ENCODE measurements at places on chromosomes 3 and 15.

DNA sequence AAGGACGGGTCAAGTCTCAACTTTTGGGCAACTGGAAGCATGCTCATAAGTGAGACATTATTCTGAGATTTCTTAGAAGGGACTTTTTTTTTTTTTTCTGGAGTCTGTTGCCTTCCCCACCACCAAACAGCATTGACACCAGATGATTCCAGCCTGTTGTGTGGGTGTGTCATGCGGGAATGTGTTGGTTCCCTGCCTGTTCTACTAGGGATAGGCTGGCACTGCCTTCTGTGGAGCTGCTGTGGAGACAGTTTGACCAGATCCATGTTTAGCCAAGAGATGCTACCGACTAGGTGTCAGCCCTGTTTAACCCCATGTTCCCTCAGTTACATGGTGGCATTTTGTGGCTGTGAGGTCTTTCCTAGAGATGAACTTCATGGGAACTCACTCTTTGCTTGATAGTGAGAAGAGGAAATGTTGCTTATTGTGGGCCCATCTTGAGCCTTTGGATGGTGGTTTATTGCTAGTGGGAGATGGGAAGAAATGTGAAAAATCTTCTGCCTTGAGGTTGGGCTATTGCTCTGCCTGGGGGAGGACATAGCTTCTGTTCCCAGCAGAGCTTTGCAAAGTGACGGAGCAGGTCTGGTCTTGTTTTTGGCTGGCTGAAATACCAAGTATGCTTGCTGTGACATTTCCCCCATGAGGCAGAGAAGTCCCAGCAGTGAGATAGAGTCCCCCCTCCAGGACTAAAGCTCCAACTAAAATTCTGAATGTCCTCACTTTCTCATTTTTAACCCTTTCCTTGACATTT, 31.3 kb downstream of the TRAK1 start:
- no peak for DNase-seq

- DNase-seq = no peak
Observed at GRCh38 chr15:99455789-99456160, 110.0 kb upstream of the MEF2A start.

- DNase-seq = no peak
Observed at GRCh38 chr15:60917461-60918145, 311.5 kb downstream of the RORA start.

DNA sequence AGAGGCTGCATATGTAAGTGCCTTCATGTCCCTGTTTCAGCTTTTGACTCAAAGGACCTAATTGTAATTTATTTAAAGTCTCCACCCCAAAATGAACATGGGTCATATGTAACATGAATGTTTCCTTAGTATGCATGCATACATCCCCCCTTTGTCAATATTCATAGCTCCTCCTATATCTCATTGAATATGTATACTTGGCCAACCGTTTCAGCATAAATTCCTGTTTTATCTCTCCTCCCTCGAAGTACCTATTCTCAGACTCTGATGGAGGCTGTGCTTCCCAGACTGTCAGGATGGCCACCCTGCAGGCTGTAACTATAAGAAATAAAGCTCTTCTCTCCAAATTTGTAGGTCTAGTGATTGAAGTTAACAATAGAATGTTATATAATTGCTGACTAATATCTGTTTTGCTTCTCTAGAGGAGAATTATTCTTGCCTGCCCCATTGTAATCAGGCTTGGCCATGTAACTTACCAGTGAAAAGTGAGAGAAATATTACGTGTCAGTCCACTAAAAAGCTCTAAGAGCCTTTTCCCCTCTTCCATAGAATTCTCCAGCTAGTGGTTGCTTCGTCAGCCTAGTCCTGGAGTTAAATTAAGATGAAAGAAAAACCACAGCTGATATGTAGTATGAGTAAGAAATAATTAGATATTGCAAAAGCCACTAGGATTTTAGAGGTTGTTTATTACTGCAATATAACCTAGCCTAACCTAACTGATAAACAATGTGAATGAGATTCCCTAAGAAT, 245.1 kb downstream of the ZNF385D start:
- DNase-seq = no peak

- peak; percentile 16 for DNase-seq
Observed at GRCh38 chr3:30199096-30199759, 407.2 kb upstream of the TGFBR2 start.

- no peak for DNase-seq
Observed at GRCh38 chr15:39595338-39596221, 14.7 kb downstream of the THBS1 start.

DNA sequence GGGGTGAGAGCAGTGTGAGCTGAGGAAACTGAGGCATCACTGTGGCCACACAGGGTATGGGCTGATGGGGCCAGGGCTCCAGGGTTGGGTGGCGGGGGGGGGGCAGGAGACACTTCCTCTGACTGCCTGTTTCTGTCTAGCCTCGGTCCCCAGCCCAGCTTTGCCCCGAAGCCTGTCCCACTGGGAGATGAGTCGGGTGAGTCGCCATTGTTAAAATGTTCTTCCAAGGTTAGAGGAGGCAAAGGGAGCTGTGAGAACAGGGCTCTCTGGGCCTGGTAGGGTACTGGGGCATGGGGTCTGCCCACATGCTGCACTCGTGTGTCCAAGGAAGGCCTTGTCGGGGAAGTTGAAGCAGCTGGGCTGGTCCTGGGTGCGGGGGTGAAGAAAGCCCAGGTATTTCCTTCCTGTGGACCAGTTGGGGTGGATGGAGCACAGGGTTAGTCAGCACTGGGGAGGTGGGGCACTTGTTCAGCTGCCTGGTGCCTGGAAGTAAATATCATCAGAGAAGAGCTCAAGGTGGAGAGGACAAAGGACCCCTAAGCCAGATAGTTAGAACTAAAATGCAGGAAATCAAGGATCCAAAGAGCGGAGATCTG, 8.3 kb upstream of the JMJD7 start:
- DNase-seq = no peak

GRCh38 chr3:104168386-104168785, 1198.3 kb upstream of the ALCAM start:
- DNase-seq = no peak

DNA sequence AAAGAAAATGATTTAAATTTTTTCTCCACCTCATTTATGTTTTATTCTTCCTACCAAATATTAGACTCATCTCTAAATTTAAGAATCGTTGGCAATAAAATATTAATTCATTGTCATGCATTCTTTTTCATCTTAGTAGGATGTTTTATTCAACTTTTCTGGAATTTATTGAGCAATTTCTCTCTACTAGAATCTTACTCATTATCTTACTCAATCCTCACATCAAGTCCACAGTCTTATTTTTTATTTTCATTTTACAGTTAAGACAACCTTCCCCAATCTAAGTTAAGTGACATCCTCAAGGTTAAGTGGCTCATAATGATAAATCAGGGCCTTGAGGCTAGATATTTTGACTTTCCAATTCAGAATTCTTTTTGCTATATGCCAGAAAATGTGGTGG, 15.9 kb upstream of the ALDH1A2 start:
- DNase-seq = no peak

- DNase-seq = no peak
Observed at GRCh38 chr15:100531823-100532327, 3.1 kb upstream of the CERS3 start.

DNA sequence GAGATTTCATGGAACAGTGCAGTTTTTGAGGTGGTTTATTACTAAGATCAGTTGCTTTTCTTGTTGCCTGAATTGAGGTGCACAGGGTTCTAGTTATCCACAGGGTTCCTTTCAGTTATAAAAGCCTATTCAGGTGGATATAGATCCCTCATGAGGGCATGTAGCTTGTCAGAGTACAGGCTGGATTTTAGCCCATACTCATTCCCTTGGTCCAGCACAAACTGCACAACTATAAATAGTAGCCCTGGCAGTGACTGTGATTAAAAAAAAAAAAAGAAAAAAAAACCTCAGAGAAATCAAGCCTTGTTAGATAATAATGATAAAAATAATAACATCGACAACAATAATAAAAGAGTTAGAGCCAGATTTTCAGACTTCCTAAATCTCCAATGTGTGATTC, 154.3 kb downstream of the ZBBX start:
- DNase-seq = no peak

DNA sequence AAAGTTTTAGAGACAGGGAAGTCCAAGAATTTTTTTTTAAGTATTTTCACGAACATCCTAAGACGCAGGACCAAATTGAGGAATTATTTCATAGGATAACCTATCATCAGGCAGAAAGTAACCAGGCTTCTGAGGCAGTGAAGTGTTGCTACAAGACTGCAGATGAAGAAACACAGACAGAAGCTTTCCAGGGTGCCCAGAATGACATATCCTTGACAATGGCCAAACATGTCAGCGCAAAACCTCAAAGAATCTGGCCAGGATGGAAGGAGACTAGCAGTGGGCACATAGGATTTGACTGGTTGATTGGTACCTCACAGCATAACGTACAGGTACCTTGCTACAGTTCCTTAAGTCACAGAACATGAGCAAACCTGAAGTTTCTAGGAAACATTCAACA, 7.5 kb downstream of the ADAMTS9 start:
- DNase-seq = no peak

GRCh38 chr3:7779331-7779730, 722.3 kb upstream of the LMCD1 start:
- DNase-seq = no peak

GRCh38 chr3:171753025-171753472, 57.2 kb downstream of the PLD1 start:
- DNase-seq = no peak

DNA sequence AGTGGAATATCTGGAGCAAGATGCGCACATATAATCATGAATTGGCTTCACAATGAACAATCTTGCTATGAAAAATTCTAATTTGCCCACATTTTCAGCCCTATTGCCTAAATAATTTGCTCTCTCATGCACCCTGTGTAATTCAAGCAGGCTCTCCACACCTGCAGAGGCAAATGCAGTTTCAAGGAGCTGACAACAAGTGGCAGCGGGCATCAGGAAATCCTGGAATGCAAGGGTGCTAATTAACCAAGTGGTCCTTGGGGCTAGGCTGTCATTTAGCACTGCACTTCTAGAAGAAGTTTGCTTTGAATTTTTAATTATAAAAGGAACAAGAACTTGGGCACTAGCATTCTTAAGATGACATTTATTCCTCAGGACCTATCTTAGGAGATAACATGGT, 56.3 kb upstream of the ICE2 start:
- no peak for DNase-seq

DNA sequence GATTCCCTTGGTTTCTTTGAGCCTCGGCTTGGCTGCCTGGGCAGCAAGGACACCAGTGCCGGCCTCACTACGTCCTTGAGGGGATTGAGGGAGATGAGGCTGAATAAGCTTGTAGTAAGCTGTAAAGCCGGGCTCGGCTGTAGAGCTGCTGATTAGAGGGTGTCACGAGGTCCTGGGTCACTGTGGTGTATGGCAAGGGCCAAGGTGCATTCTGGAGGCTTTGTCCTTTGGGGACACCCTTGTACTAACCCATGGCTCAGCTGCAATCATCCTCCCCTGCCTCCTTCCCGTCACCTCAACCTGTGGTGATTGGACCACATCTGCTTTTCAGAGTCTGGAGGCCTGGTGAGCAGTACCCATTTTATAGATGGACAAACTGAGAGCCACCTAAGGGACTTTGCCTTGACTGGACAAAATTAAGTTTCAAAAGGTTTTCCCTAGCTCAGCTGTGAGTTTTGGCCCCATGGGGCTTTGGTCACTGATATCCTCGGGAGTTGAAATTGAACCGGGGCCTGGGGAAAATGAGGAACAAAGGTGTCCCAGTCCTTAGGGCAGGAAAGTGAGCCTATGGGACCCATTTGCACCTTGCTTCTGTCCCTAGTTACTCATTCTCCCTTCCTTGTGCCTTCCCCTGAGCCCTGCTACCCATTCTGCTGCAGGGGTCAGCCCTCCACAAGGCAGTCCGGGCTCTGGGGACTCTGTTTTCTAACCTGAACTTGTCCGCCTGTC, 2.4 kb downstream of the SLC6A6 start:
- DNase-seq = no peak

Data from frontal cortex (tissue), 4 donors.